Amniotic epithelial cell (primary cell): ENCODE measurements at places on chromosomes 13 and 19.

- DNase-seq: no peak
Observed at GRCh38 chr13:31042049-31042448, 109.6 kb downstream of the TEX26 start.

GRCh38 chr13:21022056-21022979 lies 39.1 kb downstream of the LATS2 start:
- DNase-seq: no peak

DNA sequence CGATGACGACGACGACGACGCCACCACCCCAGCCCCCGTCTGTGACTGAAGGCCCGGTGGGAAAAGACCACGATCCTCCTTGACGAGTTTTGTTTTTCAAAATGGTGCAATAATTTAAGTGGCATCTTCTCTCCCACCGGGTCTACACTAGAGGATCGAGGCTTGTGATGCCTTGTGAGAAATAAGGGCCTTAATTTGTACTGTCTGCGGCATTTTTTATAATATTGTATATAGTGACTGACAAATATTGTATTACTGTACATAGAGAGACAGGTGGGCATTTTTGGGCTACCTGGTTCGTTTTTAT lies 2.5 kb downstream of the KLF2 start:
- no peak for DNase-seq

- no peak for DNase-seq
Observed at GRCh38 chr13:81762449-81762848, 1421.5 kb upstream of the SPRY2 start.

DNA sequence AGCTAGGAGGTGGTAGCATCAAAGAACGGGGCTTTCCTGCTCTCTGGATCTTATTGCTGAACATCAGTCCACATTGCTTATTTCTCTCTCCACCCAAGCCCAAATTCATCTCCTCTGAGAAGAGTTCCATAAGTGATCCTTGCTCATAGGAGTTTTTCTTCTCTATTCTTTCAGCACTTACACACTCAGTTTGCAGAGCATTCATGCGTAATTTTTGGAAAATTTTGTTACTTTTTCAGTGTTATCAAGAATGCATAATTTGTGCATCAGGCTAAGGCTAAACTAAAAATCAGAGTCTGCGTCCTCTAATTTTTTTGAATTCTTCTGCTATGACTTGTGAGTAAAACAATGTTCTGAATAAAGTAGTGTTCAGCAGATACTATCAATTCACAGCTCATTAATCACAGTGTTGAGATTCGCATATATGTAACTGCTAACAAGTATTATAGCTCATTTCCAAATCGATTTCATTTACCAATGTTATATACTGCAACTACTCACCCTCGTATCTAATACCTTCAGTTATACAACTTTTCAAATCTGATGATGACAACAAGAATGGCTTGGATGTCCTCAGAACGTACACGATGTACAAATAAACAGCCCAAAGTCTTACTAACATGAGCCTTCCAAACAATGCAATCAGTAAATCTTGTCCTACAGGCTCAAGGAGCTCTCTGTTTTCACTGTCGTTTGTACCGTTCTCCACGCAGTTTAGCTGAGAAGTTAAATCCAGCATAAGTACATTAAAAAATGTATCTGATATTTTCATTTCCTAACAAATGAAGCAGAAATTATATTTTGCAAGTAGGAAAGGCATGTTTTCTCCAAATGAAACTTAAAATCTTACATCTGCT lies 36.4 kb upstream of the STARD13 start:
- DNase-seq: peak; percentile 62

- DNase-seq: no peak
Observed at GRCh38 chr19:47780215-47780551, 1.7 kb downstream of the SELENOW start.

GRCh38 chr13:114067886-114068651 lies 64.4 kb downstream of the RASA3 start:
- DNase-seq: no peak

- no peak for DNase-seq
Observed at GRCh38 chr13:35916146-35916545, 215.0 kb downstream of the DCLK1 start.

- DNase-seq: no peak
Observed at GRCh38 chr19:46772170-46773017, 16.0 kb downstream of the SLC1A5 start.

GRCh38 chr13:53020764-53021335 lies 7.8 kb upstream of the OLFM4 start:
- no peak for DNase-seq

- DNase-seq: peak; percentile 58
Observed at GRCh38 chr13:22594041-22594440, 586.7 kb upstream of the SGCG start.

DNA sequence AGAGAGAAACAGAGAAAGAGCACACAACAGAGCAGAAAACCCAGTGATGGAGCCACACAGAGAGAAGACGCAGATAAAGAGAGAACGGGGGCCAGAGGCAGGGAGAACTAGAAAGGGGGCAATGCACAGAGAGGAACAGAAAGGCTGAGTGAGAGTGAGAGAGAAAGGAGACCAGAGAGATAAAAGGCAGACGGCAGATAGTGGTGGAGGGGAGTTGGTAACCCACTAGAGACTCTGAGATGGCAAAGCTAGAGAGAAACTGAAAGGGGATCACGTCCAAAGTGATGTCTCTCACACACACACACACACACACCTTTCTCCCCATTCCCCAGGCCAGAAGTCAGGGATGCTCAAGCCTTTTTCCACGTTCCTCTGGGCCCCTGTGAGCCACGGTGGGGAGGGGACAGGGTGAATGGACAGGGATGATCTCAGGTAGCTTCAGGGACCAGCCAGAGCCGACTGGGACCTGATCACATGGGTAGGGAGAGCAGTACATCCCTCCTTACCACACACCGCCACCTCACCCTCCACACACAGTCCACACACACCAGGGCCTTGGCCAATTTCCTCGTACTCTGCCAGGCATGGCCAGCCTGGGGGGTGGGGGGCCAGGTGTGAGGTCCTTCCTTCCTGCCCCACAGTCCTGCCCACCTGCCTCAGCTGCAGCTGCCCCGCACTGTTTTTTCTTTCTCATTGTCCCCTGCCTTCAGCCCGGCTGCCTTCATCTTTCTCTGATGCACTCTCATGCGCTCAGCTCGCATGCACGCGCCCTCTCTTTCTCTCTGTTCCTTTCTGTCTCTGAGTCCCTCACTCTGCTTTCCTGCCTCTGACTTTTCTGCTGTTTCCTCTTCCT lies 22.5 kb upstream of the POU2F2 start:
- no peak for DNase-seq

GRCh38 chr13:70905035-70905434 lies 796.8 kb upstream of the KLHL1 start:
- peak; percentile 63 for DNase-seq

DNA sequence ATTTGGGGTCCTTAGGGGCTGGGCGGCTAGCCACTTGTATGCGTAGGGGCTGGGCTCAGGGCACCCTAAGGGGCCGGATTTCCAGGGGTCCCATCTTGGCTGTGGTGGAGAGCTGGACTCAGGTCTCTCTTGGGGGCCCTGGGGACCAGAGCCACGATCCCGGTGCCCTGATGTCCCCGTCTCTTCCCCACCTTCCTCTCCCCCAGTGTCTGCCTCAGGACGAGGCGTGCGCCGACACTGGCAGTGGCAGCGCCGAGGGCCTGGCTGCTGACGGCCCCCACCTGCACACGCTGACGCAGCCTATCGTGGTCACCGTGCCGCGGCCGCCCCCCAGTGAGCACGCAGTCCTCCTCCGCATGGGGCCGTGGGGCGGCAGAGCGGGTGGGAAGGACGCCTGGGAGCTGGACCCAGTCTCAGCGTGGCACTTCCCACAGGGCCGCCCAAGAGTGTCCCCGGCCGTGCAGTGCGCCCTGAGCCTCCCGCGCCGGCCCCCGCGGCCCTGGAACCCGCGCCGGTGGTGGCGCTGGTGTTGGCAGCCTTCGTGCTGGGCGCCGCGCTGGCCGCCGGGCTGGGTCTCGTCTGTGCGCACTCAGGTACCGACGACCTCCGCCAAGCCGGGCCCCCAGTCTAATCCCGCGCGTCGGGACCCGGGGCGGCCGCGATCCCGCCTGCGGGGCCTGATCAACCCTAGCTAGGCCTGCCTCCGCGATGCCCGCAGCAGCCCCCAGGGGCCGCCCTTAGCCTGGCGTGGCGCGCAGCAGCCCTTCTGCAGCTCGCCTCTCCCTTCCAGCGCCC lies 2.7 kb upstream of the SNAPC2 start:
- peak; percentile 43 for DNase-seq

GRCh38 chr13:50691681-50692263 lies 151.7 kb downstream of the DLEU7 start:
- DNase-seq: peak; percentile 20

DNA sequence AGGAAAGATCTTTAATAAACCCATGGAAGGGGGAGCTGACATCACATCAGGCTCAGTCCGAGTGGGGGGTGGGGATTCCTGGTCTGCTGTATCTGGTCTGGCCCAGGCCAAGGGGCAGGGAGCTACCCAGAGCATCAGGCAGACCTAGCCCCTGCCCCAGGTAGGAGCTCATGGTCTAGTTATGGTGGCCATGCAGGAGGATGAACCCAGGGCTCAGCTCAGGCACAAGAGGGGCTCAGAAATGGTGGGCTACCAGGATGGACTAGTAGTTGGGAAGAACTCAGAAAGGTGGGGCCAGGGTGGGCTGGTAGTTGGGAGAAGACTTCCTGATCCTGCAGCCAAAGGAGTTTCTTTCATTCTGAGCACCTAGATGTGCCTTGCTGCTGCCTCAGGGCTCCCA lies 14.3 kb downstream of the VSTM2B start:
- no peak for DNase-seq

- DNase-seq: no peak
Observed at GRCh38 chr19:373391-374182, 29.0 kb upstream of the MIER2 start.

DNA sequence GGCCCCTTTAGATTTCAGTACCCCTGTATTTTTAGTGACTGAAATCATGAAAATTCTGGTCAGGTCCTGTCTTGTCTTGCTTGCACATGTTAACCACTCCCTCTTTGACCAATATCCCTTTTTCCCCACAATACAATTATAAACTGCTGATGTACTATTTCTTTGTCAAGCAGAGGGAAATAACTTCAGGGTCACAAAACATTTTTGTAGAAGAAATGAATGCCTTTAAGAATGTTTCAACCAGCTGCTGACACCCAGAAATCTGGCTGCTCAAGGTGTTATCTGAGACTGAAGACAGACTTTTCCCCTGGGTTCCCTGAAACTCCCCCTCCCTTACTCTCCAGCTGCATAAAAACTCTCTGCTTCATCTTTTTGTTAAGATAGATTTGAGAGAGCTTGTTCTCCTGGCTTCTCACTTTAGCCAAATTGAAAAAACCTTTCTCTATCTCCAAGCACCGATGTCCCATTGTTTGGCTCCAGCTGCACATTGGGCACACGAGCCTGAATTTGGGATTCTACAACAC lies 18.4 kb upstream of the ACOD1 start:
- DNase-seq: no peak

DNA sequence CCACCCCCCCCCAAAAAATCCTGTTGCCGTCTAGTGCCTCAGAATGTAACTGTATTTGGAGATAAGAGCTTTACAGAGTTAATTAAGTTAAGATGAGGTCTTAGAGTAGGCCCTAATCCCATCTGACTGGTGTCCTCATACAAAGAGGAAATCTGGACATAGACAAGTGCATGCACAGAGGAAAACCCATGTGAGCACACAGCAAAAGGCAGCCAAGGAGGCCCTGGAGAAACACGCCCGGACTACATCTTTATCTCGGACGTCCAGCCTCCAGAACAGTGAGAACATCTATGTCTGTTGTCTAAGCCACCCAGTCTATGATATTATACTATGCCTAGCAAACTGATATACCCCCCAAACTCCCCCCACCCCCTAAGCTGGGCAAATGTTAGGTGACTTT lies 193.8 kb downstream of the KATNAL1 start:
- no peak for DNase-seq

GRCh38 chr13:80168089-80168850 lies 172.7 kb downstream of the SPRY2 start:
- DNase-seq: peak; percentile 85

GRCh38 chr13:26061947-26062346 lies 10.1 kb upstream of the SHISA2 start:
- DNase-seq: peak; percentile 73
